ENCODE measurements at places on chromosomes 11 and 22.

DNA sequence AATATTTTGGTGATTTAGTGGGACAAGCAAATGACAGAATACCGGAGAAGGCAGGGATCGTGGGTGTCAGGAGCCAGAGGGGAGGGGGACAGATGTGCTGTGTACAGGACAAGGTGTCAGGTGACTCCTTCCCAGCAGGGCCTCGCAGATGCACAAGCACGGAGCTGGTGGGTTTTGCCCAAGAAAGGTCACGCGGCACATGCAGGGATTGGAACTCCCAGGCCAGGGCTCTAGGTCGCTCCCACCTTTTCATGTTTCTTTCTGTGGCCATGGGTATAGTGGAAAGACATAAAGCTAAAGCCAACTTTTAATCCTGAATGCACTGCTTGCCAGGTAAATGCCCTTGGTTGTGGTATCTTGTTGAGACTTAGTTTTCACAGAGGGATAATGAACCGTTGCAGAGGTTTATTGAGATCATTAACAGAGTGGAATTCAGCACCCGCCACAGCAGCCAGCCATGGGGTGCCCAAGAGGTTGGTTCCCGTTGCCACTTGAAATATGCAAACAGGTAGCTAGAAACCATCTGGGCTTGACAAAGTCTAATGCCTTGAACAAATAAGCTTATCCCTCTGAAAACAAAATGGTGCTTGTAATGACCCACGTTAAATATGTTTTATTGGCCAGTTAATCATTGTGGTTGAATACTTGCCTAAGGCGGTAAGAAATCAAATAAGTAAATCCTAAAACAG is 10.1 kb downstream of the C22orf23 start:
- DNase-seq = no peak

DNA sequence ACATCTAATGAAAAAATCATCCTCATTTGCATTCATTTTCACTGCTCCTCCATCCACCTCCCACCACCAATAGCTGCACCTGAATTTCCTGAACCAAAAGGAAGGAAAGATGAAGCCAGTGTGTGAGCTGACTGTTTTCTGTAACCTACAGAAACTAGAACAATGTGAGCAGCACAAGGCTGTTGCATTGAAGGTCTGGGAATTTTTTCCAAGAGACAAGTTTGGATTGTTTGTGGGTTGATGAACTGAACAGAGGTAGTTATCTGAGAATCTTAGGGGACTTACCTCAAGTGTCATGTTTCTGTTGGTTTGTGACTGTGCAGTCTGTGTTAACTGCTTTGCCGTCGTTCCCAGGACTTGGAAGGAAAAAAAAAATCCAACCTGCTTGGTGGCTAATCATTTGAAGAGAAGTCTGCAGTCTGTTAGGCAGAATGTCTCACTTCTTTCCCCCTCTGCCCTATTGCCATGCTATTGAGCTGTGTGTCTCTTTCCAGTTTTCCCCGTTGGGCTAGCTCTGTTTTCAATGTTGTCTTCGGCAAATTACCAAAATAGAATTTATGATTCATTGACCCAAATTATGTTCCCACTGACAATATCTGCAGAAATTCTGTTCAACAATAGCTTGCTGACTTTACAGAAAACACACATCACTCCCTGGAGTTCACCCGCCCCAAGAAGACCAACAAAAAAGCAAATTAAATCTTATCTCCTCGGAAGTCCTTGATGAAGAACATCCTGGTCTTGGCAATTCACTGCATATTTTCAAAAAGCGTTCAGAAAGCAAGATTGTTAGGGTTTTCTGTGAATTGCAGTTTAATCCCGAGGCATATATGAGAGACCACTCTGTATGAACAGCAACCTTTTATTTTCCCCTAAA is 76.0 kb downstream of the SC5D start:
- DNase-seq = no peak

DNA sequence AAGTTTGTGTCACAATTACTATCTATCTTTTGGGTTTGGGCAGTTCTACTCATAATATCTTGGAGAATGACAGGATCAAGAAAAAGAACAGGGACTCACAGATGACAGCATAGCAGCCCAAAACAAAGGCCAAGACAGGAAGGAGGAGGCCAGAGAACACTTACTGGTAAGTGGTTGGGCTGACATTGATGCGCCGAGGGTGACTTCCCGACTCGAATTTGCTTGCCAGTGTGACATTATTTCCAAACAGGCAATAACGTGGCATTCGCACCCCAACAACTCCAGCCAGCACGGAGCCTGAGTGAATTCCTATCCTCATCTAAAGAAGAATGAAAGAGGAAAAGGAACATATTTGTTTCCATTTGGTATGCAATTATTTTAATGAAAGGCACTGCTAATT is 309.9 kb downstream of the GUCY1A2 start:
- DNase-seq = no peak

- DNase-seq = no peak
These were observed 470.2 kb upstream of the API5 start for GRCh38 chr11:42841556-42841955.

DNA sequence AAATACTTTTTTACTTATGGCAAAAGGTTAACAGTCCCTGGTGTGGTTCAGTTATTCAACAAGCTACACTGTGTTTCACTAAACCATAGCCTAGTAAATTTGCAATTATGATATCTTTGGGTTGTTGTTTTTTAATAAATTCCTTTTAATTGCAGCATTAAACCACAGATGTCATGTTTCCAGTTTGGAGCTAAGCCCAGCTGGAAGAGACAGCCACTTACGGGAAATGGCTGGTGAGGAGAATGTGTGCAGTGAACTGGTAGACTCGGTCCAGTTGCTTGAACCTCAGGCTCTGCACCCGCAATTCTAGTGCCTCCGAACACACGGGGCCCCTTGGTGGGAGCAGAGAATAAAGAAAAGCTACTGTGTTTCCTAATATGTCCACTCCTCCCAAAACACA is 70.8 kb downstream of the WNT11 start:
- no peak for DNase-seq

All from activated B cell treated with CpG ODN at 0.5 μM for 24 hours (primary cell).